WTC11 (cell line): ENCODE measurements at places on chromosomes 2 and 18.
A peak's percentile ranks its signal among the peaks of the same experiment; 100 is the strongest.

DNA sequence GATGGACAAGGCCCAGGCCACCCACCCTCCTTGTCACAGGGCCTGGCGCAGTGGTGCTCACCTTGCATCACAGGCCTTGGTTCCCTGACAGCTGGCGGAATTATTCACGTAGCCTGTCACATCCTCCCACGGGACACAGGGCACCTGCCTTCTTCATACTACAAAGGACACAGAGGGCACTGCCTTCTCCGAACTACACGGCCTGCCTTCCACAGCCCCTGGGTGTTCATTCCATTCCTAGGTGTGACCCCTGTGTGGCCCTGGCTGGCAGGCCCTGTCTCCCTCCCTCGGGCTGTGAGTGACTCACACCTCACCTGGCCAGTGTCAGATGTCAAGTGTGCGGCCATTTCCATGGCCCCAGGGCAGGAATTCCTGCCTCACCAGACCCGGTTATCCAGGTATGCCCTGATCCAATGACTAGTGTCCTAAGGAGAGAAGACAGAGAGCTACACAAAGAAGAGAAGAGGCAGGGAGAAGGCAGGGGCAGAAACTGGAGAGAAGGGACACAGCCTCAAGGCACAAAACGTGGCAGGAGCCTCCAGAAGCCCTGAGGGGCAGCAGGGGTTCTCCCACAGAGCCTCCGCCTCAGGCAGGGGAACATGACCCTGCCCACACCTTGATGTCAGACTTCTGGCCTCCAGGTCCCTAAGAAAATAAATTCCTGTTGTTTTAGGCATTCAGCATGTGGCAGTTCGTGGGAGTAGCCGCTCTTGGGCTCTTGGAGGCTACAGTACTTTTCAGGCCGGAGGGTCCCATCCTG, 43.4 kb downstream of the MBP start:
- peak; percentile 78 for DNase-seq

GRCh38 chr2:200810252-200810997, 1.3 kb upstream of the BZW1 start:
- no peak for DNase-seq

- DNase-seq, result peak; percentile 58
Measured at GRCh38 chr18:62610701-62611411, 88.0 kb downstream of the ZCCHC2 start.

GRCh38 chr18:70554854-70555445, 266.1 kb downstream of the SOCS6 start:
- DNase-seq, result no peak

GRCh38 chr2:88307817-88308216, 137.7 kb downstream of the THNSL2 start:
- DNase-seq, result peak; percentile 52

DNA sequence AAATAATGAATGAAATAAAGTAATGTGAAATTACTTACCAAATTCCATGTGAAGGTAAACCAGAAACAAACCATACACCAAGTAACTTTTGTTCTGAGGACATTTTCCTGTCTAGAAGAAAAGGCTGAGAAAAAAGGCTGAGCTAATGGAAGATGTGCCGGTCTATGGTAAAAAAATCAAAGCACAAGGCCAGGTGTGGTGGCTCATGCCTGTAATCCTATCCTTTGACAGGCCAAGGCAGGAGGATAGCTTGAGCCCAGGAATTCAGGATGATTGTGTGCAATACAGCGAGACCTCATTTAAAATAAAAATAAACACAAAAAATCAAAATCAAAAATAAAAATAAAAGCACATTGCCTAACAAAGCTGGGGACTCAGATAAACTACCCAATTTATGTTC, 6.7 kb downstream of the ORC4 start:
- DNase-seq, result no peak

GRCh38 chr2:234285541-234285940, 211.3 kb downstream of the ARL4C start:
- no peak for DNase-seq

GRCh38 chr18:48294899-48295585, 114.1 kb downstream of the ZBTB7C start:
- DNase-seq, result no peak

DNA sequence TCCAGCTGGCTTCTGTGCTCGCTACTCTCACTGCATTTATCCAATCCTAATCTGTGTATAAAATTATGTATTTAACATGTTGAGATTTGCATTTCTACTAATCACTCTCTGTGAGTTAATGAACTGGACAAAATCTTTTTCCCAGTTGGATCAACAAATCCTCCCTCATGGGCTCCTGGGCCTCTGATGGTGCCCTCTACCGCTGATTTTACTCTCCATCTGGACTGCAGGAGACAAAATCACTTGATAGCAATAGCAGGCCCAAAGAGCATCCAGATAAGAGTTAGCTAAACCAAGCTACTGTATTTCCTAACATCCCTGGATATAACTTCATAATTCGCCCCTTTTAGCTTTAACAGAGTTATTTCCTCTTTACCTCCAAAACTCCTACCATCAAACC, 14.4 kb downstream of the REG3G start:
- DNase-seq, result no peak

DNA sequence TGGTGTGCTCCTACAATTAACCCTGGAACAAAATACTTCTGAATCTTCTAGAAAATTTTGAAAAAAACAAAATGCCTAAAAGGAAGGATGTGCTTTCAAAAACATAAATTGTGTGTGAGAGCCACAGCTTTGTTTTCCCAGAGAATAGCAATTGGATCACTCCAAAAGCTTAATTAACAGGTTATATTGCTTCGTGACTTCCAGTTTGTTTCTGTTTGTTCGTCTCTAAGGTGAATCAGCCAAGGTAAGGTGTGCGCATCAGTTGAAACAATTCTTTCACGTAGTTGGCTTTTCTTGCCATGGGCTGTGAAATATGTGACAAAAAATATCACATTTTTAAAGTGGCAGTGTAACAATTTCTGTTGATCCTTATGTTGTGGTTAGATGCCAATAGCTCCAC, 90.3 kb upstream of the BARD1 start:
- no peak for DNase-seq

GRCh38 chr2:240836781-240837467, 16.9 kb upstream of the KIF1A start:
- no peak for DNase-seq

DNA sequence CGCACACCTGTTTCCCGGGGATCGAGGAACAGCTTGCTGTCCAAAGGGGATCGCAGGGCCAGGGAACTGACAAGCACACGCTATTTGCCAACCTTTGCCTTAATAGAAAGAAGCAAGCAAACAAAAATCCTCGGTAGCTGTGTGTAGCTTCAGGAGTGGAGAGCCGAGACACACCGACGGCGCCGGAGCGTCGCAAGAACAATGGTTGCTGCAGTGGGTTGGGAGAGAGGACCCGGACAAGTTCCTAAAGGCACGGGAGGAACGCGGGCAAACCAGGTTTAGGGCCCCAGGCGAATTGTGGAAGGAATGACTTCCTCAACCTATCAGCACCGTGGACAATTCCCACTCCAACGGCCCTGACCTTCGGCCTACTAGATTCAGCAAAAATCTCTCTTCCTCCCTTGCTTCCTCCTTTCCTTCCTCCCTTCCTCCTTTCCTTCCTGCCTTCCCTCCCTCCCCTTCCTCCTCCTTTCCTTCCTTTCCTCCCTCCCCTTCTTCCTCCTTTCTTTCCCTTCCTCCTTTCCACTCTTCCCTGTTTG, 4.9 kb upstream of the NEUROD1 start:
- DNase-seq, result peak; percentile 69

DNA sequence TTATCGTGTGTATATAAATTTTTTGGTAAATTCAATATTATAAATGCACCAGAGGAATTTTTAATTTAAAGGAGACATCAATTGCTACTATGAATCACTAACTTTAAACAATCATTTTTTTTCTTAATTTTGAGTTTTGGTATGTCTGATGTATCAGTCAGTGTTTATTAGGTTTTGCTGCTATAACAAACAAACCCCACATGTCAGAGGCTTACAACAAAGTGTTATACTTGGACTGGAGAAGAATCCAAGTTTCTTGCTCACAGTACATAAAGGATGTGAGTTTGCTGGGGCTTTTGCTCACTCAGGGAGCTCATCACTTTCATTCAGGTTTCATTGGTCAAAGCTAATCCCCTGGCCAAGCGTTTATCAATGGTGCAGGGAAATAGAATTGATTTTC, 81.8 kb downstream of the VWC2L start:
- no peak for DNase-seq

GRCh38 chr2:103386872-103387271, 625.0 kb downstream of the TMEM182 start:
- no peak for DNase-seq

- DNase-seq, result no peak
Measured at GRCh38 chr18:60506190-60506589, 133.6 kb upstream of the MC4R start.

DNA sequence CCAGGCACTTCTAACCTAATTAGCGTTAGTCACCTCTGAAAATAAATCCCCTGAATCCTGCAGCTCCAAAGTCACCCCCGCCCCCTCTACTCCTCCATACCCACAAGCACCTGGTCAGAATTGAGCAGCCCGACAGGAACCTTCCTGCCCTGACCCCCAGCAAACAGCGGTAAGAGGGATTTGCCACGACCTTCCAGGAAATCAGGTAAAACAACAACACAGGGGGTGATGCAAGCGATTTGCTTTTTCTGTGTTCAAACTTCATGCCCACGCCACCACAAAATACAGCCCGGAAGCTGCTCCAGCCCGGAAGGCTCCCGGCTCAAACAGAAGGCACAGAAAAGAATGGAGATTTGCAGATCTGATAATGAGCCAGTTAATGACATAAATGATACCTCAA, 367.1 kb downstream of the GPD2 start:
- DNase-seq, result peak; percentile 33

- DNase-seq, result no peak
Measured at GRCh38 chr2:180057706-180058412, 50.8 kb upstream of the CWC22 start.

DNA sequence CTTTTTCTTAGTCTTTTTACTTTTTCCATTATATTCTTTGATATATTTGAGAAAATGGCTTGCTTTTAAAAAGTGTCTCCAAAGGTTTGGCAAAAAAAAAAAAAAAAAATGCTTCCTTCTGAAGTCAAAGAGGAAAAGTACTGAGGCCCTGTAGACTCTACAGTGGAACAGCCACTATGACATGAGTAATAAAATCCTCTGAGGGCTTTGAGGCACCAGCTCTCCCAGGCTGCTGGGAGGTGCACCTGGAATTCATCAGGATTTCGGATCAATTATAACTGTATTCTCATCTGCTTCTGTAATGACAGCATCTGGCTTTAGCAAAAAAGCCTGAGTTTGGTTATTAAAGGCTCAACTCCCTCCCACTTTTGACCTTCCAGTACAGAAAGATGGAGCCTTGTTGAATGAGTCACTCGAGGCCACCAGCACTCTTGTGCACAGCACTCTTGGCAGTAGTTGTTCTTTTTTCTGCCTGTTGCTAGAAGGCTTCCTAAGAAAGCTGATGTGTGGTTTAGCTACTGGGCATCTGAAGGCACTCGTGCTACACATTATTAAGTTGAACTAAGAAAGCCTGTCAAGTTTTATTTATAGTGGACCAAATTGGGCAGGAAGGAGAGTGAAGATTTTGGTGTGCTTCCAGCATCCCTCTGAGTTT, 131.3 kb downstream of the PRPF40A start:
- no peak for DNase-seq

DNA sequence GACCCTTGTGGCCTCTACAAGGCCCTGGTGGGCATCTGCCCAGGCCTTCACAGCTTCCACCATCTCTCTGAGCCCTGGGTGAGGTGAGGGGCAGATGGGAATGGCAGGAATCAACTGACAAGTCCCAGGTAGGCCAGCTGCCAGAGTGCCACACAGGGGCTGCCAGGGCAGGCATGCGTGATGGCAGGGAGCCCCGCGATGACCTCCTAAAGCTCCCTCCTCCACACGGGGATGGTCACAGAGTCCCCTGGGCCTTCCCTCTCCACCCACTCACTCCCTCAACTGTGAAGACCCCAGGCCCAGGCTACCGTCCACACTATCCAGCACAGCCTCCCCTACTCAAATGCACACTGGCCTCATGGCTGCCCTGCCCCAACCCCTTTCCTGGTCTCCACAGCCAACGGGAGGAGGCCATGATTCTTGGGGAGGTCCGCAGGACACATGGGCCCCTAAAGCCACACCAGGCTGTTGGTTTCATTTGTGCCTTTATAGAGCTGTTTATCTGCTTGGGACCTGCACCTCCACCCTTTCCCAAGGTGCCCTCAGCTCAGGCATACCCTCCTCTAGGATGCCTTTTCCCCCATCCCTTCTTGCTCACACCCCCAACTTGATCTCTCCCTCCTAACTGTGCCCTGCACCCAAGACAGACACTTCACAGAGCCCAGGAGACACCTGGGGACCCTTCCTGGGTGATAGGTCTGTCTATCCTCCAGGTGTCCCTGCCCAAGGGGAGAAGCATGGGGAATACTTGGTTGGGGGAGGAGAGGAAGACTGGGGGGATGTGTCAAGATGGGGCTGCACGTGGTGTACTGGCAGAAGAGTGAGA, 2.0 kb downstream of the PROC start:
- DNase-seq, result no peak

DNA sequence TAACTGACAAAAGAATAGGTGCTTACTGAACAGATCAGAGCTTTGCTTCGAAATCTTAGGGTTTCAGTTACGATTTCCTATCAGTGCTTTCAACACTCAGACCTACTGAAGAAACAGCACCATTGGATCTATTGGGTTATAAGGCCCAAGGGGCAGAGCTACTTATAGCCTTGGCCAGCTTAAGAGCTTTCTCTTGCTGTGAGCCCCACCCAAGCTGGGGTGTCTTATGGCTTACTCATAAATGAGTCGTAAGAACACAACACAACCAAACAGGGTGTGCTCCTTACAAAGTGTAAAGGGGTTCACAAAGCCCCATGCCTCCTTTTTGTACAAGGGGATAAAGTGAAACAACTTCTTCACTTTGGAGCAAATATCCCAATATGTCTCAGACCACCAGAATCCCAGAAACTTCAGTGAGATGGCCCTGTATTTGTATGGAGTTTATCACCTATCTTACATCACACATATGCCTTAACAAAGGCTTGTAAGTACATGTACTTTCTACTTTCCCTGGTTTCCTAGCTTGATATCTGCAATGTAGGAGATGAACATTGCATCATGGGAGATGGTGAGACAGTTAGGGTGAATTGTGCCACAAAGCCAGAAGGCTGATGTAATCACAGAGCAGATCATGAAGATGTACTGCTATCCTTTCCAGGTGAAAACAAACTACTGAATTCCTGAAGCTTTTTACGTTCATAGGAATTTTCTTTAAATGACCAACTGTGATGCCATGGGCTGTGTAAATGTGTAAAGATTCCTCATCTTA, 115.5 kb upstream of the GLI2 start:
- DNase-seq, result no peak

DNA sequence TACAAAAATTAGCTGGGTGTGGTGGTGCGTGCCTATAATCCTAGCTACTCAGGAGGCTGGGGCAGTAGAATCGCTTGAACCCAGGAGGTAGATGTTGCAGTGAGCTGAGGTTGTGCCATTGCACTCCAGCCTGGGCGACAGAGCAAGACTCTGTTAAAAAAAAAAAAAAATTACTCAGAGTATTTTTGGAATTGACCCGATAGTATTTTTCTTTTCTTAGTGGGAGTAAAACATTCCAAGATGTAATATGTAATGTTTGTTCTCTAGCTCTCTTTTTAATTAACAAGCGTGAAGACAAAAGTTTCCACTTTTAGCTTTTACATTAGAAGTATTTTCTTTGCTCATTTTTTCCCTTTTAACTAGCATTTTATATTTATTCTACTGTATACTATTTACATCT, 12.0 kb upstream of the TMEM18 start:
- DNase-seq, result no peak

- DNase-seq, result no peak
Measured at GRCh38 chr2:127735537-127736399, 34.5 kb downstream of the SFT2D3 start.
